Chondrocyte (in vitro differentiated cells): ENCODE measurements at places on chromosomes 16 and 17.

- DNase-seq = peak; percentile 68
Observed at GRCh38 chr17:40516581-40517285, 15.3 kb upstream of the TNS4 start.

GRCh38 chr17:9232591-9233270 lies 211.4 kb downstream of the NTN1 start:
- no peak for DNase-seq

DNA sequence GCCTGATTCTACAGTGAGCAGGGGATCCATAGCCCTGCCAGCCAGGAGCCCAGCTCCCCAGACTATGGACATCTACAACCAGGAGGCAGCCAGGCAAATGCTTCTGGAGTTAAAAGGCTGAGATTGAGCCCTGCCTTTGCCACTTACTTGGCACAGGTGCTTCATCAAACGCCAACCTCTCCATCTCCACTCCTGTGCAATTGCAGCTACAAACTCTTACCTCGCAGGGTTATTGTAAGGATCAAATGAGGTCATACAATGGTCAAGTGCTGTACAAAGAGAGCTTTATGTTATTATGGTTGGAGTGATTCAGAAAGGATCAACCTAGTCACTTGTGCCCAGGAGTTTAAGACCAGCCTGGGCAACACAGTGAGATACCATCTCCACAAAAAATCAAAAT lies 9.8 kb upstream of the MYO18A start:
- DNase-seq = no peak

GRCh38 chr16:26214581-26215174 lies 522.9 kb downstream of the HS3ST4 start:
- no peak for DNase-seq

DNA sequence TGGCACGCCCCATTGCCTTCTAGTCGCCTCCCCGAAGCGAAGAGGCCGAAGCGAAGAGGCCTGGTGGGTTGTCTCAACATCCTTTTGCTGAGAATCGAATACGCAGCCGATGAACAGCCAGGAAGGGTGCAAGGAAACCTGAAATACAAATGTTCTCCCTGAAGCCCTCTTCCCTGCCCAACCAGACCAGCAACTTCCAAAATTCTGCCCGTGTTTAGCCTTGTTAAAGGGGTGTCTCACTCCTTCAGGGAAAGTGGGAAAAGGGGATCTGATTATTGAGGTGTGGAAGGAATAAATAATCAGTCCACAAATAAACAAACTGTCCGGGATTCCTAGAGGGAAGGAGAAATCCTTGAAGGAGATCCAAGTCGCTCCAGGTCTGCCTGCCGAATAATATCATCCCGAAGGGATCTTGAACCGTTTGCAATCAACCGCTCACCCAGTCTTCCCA lies 1.4 kb upstream of the FOXC2 start:
- no peak for DNase-seq

DNA sequence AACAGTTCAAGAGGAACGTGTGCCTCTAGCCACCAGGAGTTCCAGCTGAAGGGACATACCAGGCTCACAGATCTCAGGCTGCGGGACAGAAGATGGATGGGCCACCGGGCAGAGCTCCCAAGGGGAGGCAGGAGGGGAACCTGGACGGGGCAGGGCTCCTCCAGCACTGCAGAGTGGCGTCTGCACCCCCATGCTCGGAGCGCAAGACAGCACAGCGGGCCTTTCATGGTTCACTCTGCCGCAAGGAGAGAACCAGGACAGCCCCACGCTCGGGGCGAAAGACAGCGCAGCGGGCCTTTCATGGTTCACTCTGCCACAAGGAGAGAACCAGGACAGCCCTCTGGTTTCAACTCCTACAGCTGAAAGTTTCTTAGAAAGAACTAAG lies 20.6 kb downstream of the SLC38A10 start:
- DNase-seq = no peak

GRCh38 chr17:34384822-34385605 lies 22.0 kb upstream of the CCL1 start:
- DNase-seq = no peak
